Type B pancreatic cell (in vitro differentiated cells): ENCODE measurements at places on chromosomes 12 and 14.

DNA sequence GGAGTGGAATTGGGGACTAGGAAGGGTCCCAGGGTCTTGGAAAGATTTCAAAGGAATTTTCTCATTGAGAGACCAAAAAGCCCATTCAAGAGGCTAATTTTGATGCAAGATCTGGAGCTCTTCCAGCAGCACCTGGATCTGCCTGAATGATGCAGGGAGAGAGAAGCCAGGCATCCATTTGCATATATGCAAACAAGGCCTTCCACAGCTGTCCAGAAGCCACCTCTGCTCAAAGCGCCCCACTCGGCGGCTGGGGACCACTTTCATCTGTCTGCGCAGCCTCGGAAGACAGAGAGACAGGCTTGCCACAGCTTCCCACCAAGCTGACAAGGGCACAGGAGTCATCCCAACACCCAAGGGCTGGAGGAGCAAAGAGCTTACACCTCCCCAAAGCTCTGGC lies 295.6 kb downstream of the DPF3 start:
- no peak for DNase-seq

- DNase-seq: no peak
Observed at GRCh38 chr12:27965966-27966365, 6.6 kb downstream of the PTHLH start.

- DNase-seq: no peak
Observed at GRCh38 chr14:80200093-80200492, 11.2 kb downstream of the DIO2 start.

- DNase-seq: no peak
Observed at GRCh38 chr14:91254461-91254860, 10.0 kb upstream of the GPR68 start.

- no peak for DNase-seq
Observed at GRCh38 chr14:65053466-65053865, 48.9 kb downstream of the MAX start.

GRCh38 chr12:111327474-111327873 lies 41.4 kb downstream of the PHETA1 start:
- DNase-seq: no peak

GRCh38 chr12:105352940-105353635 lies 22.6 kb downstream of the C12orf75 start:
- DNase-seq: no peak

GRCh38 chr14:43249116-43249515 lies 1258.0 kb downstream of the FSCB start:
- no peak for DNase-seq

DNA sequence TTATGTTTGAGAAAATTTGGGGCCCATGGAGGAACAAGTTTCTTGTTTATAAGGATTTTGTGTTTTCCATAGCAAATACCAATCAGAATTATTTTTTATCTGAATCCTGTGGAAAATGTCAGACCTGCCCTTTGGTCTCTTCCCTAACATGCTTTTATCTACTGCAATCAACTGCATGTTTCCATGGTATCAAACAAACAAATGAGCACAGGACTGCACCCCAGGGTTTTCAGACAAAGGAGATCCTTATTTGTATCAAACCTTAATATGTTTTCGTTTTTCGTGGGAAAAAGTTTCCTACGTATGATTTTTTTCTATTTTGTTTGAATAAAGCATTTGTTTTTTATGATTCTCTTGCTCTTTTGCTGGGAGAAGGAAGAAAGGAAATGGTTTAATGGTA lies 91.1 kb downstream of the GPR135 start:
- no peak for DNase-seq

GRCh38 chr12:45186762-45187161 lies 29.1 kb upstream of the ANO6 start:
- no peak for DNase-seq

DNA sequence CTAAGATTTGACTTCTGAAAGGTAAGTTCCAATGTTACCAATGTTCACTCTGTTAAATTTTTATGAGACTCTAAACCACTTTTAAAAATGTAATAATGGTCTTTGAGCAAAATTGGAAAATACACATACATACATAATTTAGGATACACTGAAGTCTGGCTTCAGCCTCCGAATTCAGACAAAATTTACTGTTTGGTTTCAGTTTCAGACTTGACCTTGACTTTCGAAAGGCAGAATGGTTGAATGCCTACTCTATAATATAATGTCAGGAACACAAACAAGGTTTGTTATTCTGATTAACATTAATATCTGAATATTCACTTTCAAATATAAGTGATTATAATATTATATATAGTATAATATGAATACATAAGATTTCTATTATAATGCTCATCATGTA lies 74.1 kb upstream of the KRAS start:
- no peak for DNase-seq

- DNase-seq: no peak
Observed at GRCh38 chr14:67941456-67942018, 122.0 kb downstream of the RAD51B start.

- no peak for DNase-seq
Observed at GRCh38 chr12:69047990-69048389, 115.0 kb upstream of the CPM start.

GRCh38 chr12:93563807-93564538 lies 8.5 kb upstream of the SOCS2 start:
- DNase-seq: no peak

DNA sequence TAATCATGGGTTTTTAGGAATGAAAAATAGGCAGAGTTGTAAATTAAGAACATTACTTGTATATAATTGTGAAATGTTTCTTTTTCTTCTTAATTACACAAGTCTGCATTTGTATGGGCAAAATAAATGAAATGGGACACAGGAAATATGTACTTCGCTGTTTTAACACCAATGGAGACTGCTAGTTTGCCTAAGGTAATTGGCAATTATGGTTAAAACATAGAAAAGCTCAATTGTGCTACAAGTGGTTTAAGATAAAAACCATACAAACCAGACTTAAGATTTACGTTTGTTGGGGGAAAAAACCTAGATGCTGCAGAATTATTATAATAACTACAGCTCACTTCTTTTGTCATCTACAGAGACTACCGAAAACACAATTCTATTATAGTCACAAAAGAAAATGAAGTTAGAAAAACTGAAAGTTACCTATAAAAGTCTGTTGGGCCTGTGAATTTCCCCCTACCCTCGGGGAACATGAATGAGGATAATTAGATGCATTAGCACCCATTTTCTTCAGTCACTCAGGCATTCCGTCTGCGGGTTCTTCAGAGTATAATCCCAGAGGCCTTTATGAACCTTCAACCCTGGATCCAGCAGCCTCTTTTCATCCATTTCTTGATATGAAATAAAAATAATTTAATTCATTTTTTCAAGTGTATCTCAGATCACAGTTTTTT lies 37.2 kb downstream of the BTBD7 start:
- no peak for DNase-seq

GRCh38 chr12:56999456-56999855 lies 6.9 kb downstream of the ZBTB39 start:
- no peak for DNase-seq

DNA sequence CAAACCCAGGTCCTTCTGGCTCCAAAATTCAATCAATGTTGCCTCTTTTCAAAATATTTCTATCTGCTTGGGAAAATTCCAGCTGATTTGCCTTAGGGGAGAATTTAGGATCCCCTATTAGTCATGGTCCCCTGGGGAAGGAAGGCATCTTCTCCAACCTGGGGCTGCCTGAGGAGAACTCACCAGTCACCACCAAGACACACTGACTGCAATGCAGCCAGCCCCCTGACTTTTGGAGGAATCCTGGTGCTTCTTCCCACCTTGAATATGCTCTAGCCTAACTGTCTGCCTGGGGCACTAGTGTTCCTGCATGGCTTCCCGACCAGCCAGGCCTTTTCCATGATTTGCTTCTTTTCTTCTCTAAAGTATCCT lies 71.8 kb upstream of the BCL2L14 start:
- DNase-seq: no peak

- no peak for DNase-seq
Observed at GRCh38 chr12:48973531-48973930, 2.0 kb upstream of the WNT10B start.

- DNase-seq: no peak
Observed at GRCh38 chr14:72315714-72316113, 383.5 kb downstream of the RGS6 start.

GRCh38 chr12:117972301-117972700 lies 3.5 kb upstream of the KSR2 start:
- DNase-seq: no peak

DNA sequence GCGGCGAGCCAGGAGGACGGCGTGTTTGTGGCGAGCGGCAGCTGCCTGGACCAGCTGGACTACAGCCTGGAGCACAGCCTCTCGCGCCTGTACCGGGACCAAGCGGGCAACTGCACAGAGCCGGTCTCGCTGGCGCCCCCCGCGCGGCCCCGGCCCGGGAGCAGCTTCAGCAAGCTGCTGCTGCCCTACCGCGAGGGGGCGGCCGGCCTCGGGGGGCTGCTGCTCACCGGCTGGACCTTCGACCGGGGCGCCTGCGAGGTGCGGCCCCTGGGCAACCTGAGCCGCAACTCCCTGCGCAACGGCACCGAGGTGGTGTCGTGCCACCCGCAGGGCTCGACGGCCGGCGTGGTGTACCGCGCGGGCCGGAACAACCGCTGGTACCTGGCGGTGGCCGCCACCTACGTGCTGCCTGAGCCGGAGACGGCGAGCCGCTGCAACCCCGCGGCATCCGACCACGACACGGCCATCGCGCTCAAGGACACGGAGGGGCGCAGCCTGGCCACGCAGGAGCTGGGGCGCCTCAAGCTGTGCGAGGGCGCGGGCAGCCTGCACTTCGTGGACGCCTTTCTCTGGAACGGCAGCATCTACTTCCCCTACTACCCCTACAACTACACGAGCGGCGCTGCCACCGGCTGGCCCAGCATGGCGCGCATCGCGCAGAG lies 873 bp downstream of the PLXNC1 start:
- peak; percentile 75 for DNase-seq

- DNase-seq: no peak
Observed at GRCh38 chr12:56011509-56012090, 9.2 kb upstream of the IKZF4 start.

GRCh38 chr14:30445011-30445793 lies 113.8 kb upstream of the G2E3 start:
- DNase-seq: no peak

DNA sequence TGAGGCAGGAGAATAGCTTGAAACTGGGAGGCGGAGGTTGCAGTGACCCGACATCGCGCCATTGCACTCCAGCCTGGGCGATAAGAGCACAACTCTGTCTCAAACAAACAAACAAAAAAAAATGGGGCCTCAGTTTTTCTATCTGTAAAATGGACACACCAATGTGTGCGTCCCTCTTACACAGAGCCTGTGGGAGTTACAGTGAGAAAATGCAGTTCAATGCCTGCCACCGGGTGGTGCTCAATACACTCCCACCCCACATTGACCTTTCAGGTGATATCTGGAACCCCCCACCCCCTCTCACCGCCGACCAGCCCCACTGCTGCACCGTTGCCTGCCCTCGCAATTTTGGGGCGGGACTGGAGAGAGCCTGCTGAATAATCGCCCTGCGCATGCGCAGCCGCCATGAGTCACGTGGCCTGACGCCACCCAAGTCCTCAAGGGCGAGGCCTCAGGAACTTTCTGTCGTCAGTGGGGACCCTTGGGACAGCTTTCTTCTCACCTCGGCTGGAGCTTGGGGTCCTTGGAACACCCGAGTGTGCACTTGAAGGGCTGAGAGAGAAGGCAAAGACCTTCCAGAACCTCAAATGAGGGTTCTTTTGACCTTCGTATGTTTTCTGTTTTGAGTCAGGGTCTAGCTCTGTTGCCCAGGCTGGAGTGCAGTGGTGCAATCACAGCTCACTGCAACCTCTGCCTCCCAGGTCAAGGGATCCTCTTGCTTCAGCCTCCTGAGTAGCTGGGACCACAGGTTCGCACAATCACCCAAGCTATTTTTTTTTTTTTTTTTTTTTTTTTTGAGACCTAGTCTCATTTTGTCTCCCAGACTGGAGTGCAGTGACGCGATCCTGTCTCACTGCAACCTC lies 14.6 kb upstream of the CABP1 start:
- DNase-seq: no peak

DNA sequence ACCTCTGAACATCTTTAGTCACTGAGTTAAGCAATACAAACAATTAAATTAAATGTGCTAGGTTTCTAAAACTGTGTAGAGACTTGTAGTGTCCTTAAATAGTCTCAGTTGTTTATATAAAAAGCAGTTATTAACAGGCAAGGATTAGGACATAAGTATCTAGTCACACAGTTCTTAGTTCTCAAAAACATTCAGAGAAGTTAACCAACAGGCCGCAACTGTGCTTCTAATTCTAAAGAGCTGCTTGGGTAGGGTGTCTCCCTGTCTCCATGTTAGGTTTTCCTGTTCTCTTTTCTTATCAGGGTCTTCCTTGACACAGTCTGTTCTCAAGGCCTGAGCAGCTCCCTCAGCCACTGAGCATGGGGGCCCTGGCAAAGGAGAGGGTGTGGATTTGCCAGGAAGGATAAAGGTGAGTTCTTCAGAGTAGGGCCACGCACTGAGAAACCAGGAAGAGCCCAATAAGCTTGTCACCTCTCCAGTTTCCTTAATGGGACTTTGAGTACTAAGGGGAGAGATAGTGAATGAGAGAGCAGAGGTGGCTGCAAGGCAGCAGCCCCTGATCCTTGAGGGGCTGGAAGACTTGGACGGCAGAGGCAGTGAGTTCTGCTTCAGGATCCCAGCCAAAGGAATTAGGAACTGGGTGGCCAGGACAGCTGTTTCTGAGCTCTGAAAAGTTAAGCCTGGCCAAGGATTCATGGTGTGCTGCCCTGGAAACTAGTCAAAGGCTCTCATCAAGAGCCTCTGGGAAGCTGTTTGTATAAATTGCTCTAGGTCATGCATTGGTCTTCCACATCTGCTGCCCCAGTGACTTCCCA lies 177.3 kb downstream of the MYRFL start:
- DNase-seq: no peak

- DNase-seq: no peak
Observed at GRCh38 chr12:129629901-129630300, 273.9 kb downstream of the TMEM132D start.

- DNase-seq: no peak
Observed at GRCh38 chr14:34775342-34775741, 60.9 kb upstream of the CFL2 start.

DNA sequence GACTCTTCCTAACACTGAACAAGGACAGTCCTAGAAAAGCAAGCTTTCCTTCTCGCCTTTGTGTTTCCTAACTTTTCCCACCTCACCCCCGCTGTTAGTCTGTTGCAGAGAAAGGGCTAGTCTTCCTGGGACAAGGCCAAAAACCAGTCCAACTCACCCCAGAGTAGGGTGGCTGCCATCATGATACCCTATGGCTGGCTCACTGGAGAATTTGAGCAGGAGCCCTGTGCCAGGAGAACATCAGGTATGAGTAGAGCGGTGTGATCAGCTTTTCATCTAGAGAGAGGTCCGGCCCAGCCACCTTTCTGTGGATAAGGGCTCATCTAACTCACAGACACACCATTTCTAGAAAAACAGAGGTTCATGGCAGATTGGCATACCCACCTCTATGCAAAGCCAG lies 16.7 kb upstream of the ZFP36L1 start:
- peak; percentile 29 for DNase-seq
